HT-29 (cell line): ENCODE measurements at places on chromosomes 2 and 18. TPM values are rescaled to one million over a fixed set of nuclear protein-coding genes. Genes with fewer than 3 reads are reported as not detected.

RPIA gene
- 12.5 and 15.7 TPM in 2 replicates for total RNA-seq

DHRS9 gene
- 0.33 and 0.57 TPM in 2 replicates for total RNA-seq

ANKMY1 gene
- 26.5 and 29.5 TPM in 2 replicates for total RNA-seq

RESP18 gene
- total RNA-seq, result not detected in 2 replicates

TMEM200C gene
- not detected in 2 replicates for total RNA-seq

ZNG1B gene
- 23.9 and 25.7 TPM in 2 replicates for total RNA-seq

COLEC12 gene
- not detected in 2 replicates for total RNA-seq

TTN gene
- under 0.01 TPM in 2 replicates for total RNA-seq

PFN4 gene
- not detected in 2 replicates for total RNA-seq

C2orf78 gene
- total RNA-seq, result not detected in 2 replicates

DSG2 gene
- 16.5 and 17.8 TPM in 2 replicates for total RNA-seq

EFR3B gene
- 0.05 and 0.21 TPM in 2 replicates for total RNA-seq

BCL2 gene
- 0.05 and 0.36 TPM in 2 replicates for total RNA-seq

TRABD2A gene
- total RNA-seq, result 2.3 and 3.1 TPM in 2 replicates

NEB gene
- total RNA-seq, result 1.0 and 1.2 TPM in 2 replicates

TXNDC2 gene
- not detected in 2 replicates for total RNA-seq

HOXD8 gene
- not detected in 2 replicates for total RNA-seq

CD8B gene
- not detected in 2 replicates for total RNA-seq

GALNT3 gene
- 35.2 and 39.6 TPM in 2 replicates for total RNA-seq

GALR1 gene
- total RNA-seq, result not detected in 2 replicates

GALNT5 gene
- total RNA-seq, result 0.70 and 1.1 TPM in 2 replicates

SCN2A gene
- total RNA-seq, result not detected in 2 replicates

RAPGEF4 gene
- not detected in 2 replicates for total RNA-seq

VWA3B gene
- not detected in 2 replicates for total RNA-seq

TUBA3E gene
- total RNA-seq, result not detected in 2 replicates

DCC gene
- total RNA-seq, result not detected in 2 replicates

KCTD18 gene
- total RNA-seq, result 6.8 and 6.9 TPM in 2 replicates
